ENCODE measurements at places on chromosomes 7 and 10. TPM values are rescaled to one million over a fixed set of nuclear protein-coding genes. Genes with fewer than 3 reads are reported as not detected.

The FXYD4 gene
- not detected for total RNA-seq

The GRM8 gene
- total RNA-seq: 28.4 TPM

The SLC26A3 gene
- total RNA-seq: not detected

The CHST3 gene
- 12.2 TPM for total RNA-seq

Data from diencephalon (tissue), 1 donor.